ENCODE measurements at places on chromosomes 6 and 20.

- DNase-seq, result no peak
These were observed 159.7 kb upstream of the RPS6KA2 start for GRCh38 chr6:166786704-166787293.

DNA sequence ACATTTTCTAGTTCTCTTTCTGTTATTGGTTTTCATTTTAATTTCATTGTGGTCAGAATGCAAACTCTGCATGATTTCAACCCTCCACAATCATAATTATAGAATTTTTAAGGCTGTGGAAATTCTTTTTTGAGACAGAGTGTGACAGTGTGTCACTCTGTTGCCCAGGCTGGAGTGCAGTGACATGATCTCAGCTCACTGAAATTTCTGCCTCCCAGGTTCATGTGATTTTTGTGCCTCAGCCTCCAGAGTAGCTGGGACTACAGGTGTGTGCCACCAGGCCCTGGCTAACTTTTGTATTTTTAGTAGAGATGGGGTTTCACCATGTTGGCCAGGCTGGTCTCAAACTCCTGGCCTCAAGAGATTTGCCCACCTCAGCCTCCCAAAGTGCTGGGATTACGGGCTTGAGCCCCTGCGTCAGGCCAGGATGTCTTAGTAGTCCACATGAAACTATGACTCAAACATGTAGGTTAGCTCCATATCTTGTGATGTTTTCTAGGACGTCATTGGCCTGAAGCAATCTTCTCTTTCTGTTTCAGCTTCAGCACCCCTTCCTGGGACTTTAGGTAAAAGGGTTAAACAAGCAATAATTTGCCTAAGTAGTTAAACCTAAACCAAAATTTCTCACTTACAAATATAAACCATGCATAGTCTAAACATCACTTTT is 47.4 kb upstream of the SAMD3 start:
- no peak for DNase-seq

DNA sequence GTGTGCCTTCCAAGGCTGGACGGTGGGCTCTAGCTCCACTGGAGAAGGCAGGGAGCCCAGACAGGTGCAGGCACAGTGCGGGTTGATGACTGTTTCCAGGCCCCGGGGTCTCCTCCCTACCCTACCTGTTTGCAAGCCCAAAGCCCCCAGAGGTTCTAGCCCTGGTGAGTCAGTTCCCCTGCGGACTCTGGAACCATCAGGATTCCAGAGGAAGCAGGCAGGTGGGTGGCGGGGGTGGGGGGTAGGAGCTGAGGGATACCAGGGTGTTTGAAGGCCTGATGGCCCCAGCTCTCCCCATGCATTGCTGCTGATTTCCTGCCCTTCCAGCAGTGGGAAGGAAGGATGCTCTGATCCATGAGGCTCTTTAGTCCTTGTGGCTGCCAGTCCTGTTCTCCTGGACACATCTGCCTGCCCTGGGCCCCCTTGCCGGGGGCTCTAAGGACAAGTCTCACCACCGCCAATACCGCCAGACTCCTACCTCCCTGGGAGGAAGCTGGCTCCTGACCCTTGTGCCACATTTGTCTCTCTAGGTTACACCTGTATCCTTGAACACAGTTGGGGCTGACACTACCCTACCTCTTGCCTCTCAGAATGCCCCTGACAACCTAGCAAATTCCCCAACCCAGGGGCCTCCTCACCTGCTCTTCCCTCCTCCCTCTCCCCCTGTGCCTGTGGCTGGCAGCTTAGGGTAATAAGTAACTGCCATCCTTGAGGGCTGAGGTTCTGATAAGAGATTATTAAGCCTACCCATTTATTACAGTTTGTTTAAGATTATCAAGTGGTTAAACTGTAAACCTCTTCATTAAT is 21.7 kb downstream of the KCNK5 start:
- DNase-seq, result no peak

DNA sequence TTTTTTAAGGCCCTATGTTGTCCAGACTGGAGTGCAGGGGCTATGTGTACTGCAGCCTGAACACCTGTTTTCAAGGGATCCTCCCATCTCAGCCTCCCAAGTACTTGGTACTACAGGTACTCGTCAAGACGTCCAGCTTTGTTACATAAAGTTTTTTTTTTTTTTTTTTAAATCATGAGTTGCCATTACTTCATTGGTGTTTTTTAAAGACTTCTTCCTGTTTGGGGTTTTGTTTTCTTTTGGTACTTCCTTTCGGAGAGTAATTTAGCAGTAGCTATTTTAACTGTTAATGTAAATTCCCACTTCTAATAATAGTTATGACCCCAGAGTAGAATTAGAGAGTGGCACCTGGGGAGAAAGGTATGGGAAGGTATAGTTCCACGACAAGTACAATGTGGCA is 10.5 kb downstream of the ZNFX1 start:
- DNase-seq, result no peak

DNA sequence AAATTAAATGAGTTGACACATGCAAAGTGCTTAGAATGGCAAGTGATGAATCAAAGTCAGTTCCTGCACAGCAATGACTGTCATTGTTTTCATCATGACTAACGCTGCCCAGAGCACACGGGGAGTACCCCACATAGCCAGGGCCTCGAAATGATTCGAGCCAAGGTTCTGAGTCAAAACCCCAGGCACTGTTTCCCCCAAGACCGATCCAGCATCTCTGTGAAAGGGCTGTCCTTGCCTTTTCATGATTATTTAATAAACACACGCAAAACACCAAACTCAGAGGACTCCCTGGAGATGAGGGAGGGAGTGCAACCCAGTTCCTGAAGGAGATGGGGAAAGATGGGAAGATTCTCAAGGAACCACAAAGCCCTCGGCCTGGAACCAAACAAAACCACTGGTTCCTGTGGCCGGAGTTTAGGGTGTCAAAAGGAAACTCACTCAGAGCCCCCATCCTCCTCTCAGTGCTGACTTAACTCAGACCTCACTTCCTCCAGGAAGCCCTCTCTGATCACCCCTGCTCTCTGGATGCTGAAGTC is 3.8 kb downstream of the PREX1 start:
- DNase-seq, result no peak

GRCh38 chr20:5848711-5849505 is 98.7 kb downstream of the SHLD1 start:
- DNase-seq, result no peak

DNA sequence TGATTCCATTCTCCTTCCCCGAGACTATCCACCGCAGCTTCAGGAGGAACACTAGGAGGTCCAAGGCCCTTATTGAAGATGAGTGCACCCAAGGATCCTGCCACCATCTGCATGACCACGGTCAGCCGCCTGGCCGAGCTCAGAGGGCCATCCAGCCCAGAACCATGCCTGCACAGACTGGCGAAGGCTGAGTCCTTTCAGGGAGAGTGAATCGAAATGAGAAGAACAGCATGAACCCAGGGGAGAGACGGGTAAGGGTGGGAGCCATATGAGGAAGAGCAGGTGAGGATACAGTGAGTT is 26.3 kb downstream of the SERPINB6 start:
- no peak for DNase-seq

- no peak for DNase-seq
These were observed 56.1 kb upstream of the APCDD1L start for GRCh38 chr20:58571356-58571692.

GRCh38 chr6:170415318-170415717 is 108.8 kb downstream of the FAM120B start:
- DNase-seq, result no peak

GRCh38 chr6:31568537-31568961 is 3.5 kb upstream of the LTA start:
- DNase-seq, result no peak

DNA sequence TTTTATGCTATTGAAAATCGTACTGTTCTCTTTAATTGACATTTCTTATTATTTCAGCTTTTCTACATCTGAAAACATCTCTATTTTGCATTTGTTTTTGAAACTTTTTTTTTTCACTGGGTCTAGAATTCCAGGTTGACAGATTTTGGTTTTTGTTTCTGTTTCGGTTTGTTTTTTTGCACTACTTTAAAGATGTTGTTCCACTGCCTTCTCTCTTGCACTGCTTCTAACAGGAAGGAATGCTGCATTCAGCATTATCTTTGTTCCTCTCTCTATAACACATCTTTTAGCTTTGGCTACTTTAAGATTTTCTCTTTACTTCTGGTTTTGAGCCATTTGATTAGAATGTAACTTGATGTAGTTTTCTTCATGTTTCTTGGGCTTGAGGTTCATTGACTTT is 20.1 kb upstream of the SLC17A1 start:
- no peak for DNase-seq

- no peak for DNase-seq
These were observed 4.8 kb downstream of the CST5 start for GRCh38 chr20:23874747-23875146.

GRCh38 chr20:24821391-24821790 is 127.7 kb upstream of the CST7 start:
- no peak for DNase-seq

- peak; percentile 22 for DNase-seq
These were observed 12.2 kb downstream of the MYLK4 start for GRCh38 chr6:2738373-2738979.

DNA sequence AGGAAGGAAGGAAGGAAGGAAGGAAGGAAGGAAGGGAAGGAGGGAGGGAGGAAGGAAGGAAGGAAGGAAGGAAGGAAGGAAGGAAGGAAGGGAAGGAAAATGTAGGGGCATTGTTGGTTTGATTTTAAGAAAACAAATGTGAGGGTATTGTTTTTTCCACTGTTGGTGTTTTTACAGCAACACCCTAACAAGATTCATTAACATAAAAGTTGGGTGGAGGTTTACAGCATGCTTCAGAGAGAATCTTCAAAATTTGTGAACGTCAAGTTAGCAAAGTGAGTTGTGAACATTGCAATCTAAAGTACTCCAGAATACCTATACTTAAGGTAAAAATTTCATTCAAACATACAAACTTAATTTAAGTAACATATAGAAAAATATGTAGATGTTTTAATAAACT is 200.2 kb upstream of the ID4 start:
- DNase-seq, result no peak

DNA sequence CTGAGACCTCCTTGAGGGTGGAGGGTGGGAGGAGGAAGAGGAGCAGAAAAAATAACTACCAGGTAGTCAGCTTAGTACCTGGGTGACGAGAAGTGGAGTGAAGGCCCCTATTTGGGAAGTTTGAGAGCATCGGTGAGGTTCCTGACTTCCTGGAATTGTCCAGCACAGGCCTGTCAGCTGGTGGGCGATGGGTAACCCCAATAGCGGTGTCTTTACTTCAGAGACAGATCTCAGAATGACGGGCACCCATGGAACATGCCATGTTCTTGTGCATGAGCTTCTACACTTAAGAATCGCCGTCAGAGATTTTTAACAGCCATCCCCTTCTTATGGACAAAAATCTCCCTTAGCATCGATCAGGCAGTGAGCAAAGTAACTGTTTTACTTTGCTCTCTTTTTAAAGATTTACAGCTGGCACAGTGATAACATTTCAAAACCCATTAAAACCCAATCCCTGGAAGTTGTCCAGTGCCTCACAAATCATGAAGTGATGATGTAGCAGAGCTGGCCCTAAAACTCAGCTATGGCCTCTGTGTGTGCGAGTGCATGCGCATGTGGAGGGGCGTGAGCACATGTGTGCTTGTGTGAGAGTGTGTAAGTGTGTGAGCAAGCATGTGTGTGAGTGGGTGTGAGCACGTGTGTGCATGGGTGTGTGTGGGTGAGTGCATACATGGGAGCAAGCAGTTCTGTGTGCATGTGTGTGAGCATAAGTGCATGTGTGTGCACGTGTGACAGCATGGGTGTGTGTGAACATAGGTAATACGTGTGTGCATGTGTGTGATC is 85.2 kb downstream of the DLL1 start:
- no peak for DNase-seq

- no peak for DNase-seq
These were observed 83.2 kb downstream of the CEBPB start for GRCh38 chr20:50273601-50274491.

DNA sequence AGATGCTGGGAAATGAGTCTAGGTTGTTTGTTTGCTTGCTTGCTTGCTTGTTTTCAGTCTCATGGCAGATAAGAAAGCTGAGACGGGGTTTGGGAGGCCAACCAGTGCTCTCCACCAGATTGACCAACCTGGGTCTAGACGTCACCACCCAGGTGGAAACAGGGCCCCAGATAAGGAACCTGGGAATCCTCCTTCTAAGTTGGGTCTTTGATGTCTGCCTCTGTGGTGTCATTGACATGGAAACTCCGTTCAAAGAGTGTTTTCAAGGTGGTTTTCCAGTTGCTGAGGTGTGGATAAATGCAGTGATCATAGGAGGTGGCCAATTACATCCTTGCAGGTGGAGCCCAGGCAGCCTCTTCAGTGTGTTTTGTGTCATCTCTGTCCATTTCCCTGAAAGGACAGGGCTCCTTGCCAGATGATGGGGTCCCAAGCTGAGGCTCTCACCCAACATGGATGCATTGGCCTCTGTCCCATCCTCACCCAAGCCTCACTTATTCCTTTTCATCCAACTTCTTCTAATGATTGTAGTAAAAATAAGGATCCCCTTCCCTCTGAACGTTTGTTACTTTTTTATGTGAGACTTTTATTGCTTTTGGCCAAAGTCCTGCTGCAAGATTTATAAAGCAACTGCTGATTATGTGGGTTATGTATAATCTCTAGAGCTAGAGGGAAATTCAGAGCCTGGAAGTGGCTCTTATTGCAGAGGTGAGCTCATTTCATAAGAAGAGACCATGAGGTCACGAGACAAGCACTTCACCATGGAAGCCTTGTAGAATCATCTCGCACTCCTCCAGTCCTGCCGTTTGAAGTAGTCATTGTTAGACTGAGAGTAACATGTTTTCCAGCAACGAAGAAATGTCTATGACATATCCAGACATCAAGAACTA is 32.0 kb upstream of the SYNDIG1 start:
- DNase-seq, result no peak

- DNase-seq, result no peak
These were observed 38.3 kb upstream of the LTV1 start for GRCh38 chr6:143804835-143805239.

All from stimulated activated CD8-positive, alpha-beta memory T cell treated with anti-CD3 and anti-CD28 coated beads, Interleukin-7, amount 100 ng/mL, for 1 hour (primary cell).